ENCODE measurements at places on chromosomes 7 and 10.

- DNase-seq = no peak
Measured at GRCh38 chr7:91151916-91152315, 112.3 kb upstream of the FZD1 start.

- DNase-seq = no peak
Measured at GRCh38 chr7:149723082-149723767, 50.2 kb downstream of the ZNF467 start.

GRCh38 chr10:122140941-122141623 is 130.0 kb upstream of the BTBD16 start:
- DNase-seq = no peak

GRCh38 chr7:19242246-19242645 is 97.0 kb upstream of the FERD3L start:
- no peak for DNase-seq

GRCh38 chr10:125783957-125784356 is 8.3 kb upstream of the MMP21 start:
- no peak for DNase-seq

GRCh38 chr7:139776486-139777132 is 1.2 kb downstream of the HIPK2 start:
- no peak for DNase-seq
